Cardiac fibroblast (primary cell): ENCODE measurements at places on chromosomes 1 and 21.

DNA sequence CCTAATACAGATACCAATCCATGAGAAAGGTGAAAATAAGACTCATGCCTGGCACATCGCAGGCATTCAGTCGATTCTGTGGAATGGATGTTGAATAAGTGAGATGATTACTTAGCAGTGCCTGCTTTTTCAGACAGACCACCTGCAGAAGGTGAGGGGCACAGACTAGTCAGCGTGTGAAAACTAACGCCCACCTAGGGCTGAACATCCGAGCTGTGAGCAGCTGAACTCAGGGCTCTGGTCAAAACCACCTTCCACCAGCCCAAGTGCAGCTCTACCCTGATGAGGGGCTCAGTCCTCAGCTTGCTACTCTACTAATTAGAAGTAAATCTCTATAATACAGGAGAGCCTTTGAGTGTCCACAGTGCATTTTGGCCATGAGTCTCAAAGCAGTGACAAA lies 32.5 kb downstream of the LMX1A start:
- DNase-seq = no peak

GRCh38 chr1:42955311-42956063 lies 3.2 kb downstream of the SLC2A1 start:
- DNase-seq = no peak

- DNase-seq = peak; percentile 53
These were observed 9.3 kb downstream of the MAP3K6 start for GRCh38 chr1:27357281-27358037.

DNA sequence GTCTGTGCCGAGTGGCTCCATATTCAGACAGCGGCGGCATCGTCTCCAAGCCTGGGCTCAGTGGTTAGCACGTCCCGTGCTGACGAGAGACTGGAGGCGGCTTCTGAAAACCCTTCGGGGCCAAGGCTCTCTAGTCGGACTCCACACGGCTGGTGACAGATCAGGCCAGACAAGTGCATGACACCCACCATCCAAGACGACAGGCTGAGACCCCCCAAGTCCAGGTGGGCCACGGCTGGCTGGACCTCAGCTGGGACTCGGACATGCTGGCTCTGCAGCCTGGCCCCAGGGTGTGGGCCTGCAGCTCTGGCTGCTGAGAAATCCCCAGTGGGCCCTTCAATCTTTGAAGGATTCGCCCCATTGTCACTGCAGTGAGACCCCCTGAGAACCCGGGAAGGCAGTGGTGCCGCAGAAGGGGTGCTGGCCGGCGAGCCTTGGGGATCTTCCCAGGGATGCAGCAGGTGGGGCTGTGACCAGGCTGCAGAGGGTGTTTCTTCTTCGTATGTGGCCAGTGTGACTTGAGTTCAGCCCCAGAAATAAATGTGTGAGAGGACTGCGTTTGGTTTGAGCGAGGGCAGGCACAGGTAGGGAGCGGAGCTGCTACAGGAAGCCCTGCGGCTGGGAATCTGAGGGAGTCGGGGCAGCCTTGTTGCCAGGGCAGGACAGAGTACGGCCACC lies 15.9 kb upstream of the SLC19A1 start:
- DNase-seq = no peak

- no peak for DNase-seq
These were observed 21.7 kb downstream of the ARHGEF10L start for GRCh38 chr1:17561247-17561548.

DNA sequence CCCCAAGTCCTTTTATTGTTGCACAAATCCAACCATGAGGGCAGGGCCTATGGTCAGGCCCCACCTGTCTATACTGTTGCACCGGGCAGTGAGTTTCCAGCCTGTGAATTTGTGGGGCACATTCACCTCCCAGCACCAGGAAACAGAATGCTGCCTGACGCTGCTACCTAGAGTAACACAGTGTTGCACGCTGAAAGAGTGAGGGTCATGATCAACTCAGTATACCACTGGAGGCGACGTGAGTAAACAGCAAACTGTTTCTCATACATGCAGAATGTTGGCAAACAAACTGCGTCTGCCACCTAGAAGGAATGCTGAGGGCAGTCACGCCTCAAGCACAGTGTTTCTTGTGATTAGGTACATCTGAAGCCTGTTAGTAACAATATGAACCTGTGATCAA lies 13.4 kb upstream of the LRRC47 start:
- DNase-seq = no peak

GRCh38 chr1:93668951-93669350 lies 12.7 kb downstream of the BCAR3 start:
- no peak for DNase-seq

DNA sequence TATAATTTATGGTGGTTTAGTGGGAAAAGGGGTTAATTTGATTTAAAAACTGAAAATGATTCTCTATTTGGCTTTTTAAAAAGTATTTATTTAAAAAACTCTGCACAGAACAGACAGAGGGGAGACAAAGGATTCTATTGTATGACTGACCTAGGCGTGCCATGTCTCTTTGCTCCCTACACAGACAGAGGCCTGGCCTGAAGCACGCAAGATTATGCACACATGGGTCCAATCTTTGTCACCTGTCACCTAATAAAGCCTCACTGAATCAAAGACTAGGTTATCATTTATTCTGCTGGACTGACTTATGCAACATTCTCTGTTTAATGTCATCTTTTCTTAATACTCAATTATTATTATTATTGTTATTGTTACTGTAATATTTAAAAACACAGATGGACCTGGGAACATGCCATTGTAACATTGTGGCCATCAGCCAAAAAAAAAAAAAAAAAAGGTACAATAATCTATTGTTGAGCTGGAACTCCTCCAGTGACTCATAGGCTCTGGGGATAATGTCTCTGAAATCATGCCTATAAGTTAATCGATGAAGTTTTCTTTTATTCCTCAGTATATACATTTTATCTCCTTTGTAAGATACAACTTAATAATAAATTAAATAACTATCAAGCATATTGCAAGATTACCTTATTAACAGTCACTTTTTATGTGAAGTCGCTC lies 112.1 kb downstream of the RUNX1 start:
- DNase-seq = peak; percentile 64

DNA sequence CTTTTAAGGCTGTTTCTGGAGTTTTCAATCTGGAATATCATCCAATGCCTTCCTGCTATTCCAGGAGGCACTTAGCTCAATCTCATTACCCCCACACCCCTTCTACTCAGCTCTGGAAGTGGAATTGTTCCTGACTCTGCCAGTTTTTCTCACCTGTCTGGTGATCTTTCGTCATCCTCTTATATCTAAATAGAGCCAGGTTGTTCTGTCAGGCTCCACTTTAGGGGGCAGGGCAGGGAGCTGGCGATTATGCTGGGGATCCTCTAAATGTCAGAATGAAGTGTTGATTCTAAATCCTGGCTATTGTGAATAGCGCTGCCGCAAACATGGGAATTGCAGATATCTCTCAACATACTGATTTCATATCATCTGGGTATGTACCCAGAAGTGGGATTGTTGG lies 63.6 kb upstream of the ETV3 start:
- DNase-seq = no peak

GRCh38 chr21:31382060-31382459 lies 38.0 kb upstream of the TIAM1 start:
- no peak for DNase-seq

- peak; percentile 46 for DNase-seq
These were observed 116.5 kb upstream of the IRF2BP2 start for GRCh38 chr1:234726359-234726943.

GRCh38 chr1:47794081-47794480 lies 203.1 kb downstream of the TRABD2B start:
- DNase-seq = no peak

- no peak for DNase-seq
These were observed 110.1 kb downstream of the GDAP2 start for GRCh38 chr1:117819301-117819700.

GRCh38 chr21:31446226-31446855 lies 102.3 kb upstream of the TIAM1 start:
- DNase-seq = no peak

GRCh38 chr1:36097693-36098585 lies 9.2 kb downstream of the ADPRS start:
- no peak for DNase-seq

GRCh38 chr1:178723546-178723945 lies 1.5 kb upstream of the RALGPS2 start:
- peak; percentile 21 for DNase-seq

GRCh38 chr1:42324398-42325013 lies 10.5 kb downstream of the FOXJ3 start:
- DNase-seq = no peak

GRCh38 chr1:96206451-96206850 lies 515.1 kb upstream of the PTBP2 start:
- DNase-seq = no peak

- DNase-seq = peak; percentile 95
These were observed 22.5 kb upstream of the SRP9 start for GRCh38 chr1:225754940-225755641.

DNA sequence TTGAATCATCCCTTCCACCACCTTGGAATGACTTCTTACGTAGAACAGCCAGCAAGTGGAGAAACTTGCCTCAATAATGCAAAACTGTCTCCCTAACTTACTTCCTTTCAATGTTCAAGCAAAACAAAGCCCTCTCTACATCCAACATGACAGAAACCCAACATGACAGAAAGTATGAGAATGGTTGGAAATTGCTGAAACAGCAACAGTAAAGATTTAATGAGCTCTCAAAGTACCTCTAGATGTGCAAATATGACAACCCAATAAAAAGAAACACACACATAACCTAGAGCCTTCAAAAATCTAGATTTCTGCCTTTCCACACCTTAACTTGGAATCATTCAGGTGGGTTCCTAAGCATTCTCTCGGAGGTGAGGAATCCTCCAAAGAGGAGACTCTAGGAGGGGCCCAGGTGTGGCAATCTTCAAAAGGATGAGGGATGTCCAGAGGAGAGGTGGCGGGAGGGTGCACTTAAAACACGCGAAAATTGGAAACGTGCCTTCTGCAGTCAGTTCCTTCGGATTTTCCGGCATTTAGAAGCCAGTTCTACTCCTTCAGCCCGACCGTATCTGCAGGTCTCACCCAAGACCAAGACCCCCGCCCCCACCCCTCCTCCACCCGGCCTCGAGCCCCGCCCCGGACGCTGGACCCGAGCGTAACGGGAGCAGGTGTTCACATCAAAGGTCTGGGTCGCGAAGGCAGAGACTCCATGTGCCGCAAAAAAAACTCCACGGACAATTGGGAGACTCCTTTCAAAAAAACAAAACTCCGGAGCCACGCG lies 996 bp upstream of the MGST3 start:
- DNase-seq = no peak

GRCh38 chr1:221708076-221708571 lies 33.8 kb downstream of the DUSP10 start:
- peak; percentile 55 for DNase-seq

- peak; percentile 87 for DNase-seq
These were observed 1.2 kb downstream of the GPR153 start for GRCh38 chr1:6259491-6260362.

- DNase-seq = peak; percentile 70
These were observed 69.0 kb downstream of the SLC35A3 start for GRCh38 chr1:100038660-100039287.

GRCh38 chr1:201944002-201944401 lies 2.3 kb downstream of the LMOD1 start:
- no peak for DNase-seq

GRCh38 chr1:201429736-201430501 lies 8.4 kb upstream of the TNNI1 start:
- no peak for DNase-seq

- no peak for DNase-seq
These were observed 45.1 kb downstream of the SLX9 start for GRCh38 chr21:44984792-44985440.

DNA sequence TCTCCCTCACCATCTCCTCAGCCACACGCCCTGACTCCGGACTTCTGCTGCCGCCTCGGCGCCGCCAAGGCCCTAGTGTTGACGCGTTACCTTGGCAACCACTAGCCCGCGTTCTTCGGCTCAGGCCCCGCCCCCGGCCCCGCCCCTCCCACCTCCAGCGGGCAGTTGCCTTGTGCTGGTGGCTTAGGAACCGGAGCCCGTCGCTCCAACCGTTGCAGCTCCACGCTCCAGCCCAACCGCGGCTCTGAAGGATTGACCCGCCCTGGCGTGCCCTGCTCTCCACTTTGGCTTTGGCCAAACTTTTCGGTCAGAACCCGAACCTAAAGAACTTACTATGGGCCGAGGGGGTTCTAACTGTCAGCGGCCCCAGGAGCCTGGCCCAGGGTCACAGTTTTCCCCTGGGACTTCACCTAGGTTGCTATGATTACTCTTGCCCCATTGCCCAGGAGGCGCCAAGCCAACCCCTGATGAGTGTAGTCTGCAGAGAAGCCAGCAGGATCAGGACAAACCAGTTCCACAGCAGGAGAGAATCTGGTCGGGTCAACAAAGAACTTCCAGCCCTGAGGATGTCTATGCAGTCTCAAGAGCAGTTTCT lies at the start of gene CFAP45:
Gene CFAP45 (minus strand): TSS at position 80 of the 595 bp plus-strand sequence. CDS start 67 bp downstream, at position 13.
- DNase-seq = peak; percentile 89

- DNase-seq = no peak
These were observed 129.7 kb downstream of the VPS13D start for GRCh38 chr1:12359359-12360133.

GRCh38 chr1:220119043-220119512 lies 25.1 kb downstream of the IARS2 start:
- no peak for DNase-seq

DNA sequence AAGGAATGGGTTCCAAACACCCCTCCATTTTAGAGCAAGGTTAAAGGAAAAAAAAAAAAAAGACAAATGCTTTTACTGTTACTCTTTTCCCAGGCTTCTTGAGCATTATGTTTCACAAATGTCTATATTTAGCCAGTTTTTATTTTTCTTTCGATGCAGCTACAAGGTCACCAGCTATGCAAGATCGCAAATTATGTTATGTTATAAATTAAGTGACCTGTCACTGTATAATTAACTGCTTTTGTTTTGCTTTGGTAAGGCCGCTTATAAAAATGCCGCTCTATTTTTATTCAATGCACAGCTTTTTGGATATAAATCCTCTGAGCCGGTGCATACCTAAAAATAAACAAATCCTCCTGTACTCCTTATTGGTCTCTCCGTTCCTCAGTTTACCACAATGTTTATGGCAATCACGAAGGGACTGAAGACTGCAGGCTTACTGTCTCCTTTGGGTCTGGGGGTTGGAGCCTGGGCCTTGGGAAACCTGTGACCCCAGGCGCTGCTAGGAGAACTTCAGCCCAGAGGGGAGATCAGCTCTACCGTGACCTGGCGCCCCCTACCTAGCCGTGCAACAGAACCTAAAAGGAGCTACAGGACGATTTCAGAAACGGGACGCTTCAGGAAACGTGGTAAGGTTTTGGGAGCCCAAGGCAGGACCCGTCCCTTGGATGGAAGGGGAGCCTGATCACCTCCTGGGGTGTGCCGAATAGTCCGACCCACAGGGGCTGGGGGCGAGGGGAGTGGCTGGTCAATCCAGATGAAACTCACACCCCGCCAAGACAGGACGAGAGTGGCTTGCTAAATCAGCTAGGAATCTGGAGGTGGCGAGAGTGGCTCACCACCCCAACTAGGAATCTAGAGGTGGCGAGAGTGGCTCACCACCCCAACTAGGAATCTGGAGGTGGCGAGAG lies 101.2 kb upstream of the CD55 start:
- no peak for DNase-seq

GRCh38 chr21:25370311-25370744 lies 237.0 kb downstream of the MRPL39 start:
- DNase-seq = peak; percentile 97

GRCh38 chr1:50917138-50918137 lies 42.6 kb downstream of the FAF1 start:
- DNase-seq = no peak

GRCh38 chr1:109201123-109201703 lies 12.5 kb upstream of the SARS1 start:
- DNase-seq = peak; percentile 77

GRCh38 chr1:151720974-151721787 lies at the start of gene RIIAD1:
Gene RIIAD1 (plus strand): TSS chr1:151721522. CDS start chr1:151721537, 15 bp downstream.
- DNase-seq = no peak
